ENCODE measurements at places on chromosomes 16 and 17.

DNA sequence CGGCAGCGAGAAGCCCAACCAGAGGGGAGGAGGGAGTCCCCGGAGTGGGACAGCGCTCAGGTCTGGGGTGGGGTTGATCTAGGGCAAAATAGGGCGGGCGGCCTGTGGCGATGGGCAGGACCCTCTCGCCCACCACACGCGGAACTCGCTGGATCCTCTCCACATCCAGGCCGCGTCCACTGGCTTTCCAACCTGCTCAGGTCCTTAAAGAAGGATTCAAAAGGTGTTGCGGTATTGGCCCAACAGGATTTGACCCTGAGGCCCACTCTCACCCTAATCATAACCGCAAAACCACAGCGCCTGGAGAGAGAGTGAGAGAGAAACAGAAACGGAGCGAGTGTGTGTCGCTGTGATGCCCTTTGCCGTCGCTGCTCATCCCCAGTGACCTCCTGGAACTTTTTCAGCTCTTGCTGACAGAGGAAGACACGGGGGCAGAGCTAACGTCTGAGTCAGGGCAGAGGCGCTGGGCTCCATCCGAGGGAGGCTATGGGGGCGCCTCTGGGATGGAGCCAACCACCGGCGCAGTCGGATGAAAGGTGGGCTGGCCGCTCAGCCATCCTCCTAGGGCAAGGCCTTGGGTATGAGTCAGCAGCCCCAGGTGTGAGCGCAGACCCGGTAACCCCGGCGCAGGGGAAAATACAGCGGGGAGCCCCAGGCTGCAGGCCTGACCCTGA, 16.7 kb upstream of the OR1F1 start:
- peak; percentile 60 for DNase-seq

GRCh38 chr17:64378890-64379354, 11.7 kb downstream of the PECAM1 start:
- DNase-seq, result no peak

GRCh38 chr17:5854871-5855554, 215.2 kb upstream of the WSCD1 start:
- no peak for DNase-seq

- no peak for DNase-seq
Measured at GRCh38 chr16:75293173-75293572, 41.7 kb upstream of the BCAR1 start.

GRCh38 chr17:47711366-47712099, 17.6 kb downstream of the TBKBP1 start:
- DNase-seq, result no peak

All from stimulated activated CD4-positive, alpha-beta T cell treated with anti-CD3 and anti-CD28 coated beads, Interleukin-1b, Interleukin-23, amount 100 ng/mL, for 48 hours (primary cell).